ENCODE measurements at places on chromosomes 3 and 15.

DNA sequence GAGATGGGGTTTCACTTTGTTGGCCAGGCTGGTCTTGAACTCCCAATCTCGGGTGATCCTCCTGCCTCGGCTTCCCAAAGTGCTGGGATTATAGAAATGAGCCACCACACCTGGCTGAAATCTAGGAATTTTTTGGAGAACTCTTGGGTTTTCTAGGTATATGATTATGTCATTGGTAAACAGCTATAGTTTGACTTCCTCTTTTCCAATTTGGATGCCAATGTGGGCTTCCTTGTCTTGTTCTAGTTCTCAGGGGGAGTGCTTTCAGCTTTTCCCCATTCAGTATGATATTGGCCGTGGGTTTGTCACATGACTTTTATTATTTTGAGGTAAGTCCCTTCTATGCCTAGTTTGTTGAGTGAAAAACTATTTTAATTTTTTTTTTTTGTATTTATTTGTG, 17.9 kb downstream of the KCNMB3 start:
- no peak for DNase-seq

GRCh38 chr3:89038869-89039268, 68.6 kb upstream of the EPHA3 start:
- no peak for DNase-seq

- DNase-seq: no peak
Measured at GRCh38 chr3:133610031-133610430, 36.5 kb downstream of the CDV3 start.

DNA sequence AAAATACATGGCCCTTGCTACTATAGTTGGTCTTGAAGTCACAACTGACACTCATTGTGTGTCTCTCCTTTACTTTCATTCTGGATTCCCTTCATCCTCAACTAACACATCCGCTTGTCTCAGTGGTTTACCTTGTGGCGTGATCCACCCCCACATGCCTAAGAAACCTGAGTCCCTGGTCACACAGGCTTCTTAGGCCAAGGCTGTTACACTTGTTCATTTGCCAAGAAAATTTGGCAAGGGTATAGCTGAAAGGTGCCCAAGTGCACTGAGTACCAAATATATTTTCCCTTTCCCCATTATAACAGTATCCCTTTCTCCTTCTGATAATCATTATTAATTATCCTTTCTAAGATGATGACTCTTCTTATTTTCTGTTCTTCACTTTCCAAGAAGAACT, 207.6 kb upstream of the STAC start:
- DNase-seq: no peak

DNA sequence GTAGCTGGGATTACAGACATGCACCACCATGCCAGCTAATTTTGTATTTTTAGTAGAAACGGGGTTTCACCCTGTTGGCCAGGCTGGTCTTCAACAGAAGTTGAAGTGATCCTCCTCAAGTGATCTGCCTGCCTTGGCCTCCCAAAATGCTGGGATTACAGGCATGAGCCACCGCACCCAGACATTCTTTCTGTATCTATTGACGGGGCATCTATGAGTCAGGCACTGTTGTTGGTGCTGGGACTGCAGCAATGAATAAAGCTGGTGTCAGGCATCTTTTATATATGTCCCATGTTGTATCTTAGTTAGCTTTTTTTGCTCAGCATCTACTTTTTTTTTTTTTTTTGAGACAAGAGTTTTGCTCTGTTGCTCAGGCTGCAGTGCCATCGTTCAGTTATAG, 47.6 kb upstream of the ULK4 start:
- DNase-seq: no peak

DNA sequence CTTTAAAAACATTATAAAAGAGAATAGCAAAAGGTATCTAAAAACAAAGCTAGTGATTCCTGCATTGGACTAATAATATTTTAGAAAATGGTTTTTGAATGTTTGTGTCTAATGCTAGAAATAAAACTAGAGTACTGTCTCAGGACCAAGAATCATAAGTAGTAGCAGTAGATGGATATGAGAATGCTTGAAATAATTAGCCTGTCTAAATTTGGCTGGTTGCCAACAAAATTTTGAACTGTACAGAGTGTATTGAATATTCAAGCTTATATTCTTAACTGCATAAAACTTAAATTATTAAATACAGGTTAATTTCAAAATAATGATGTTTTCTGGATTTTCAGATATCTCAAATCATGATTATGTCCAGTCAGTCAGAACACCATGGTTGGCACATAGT, 14.0 kb downstream of the ABHD5 start:
- DNase-seq: no peak

- DNase-seq: no peak
Measured at GRCh38 chr15:44038755-44039191, 156.3 kb downstream of the FRMD5 start.

DNA sequence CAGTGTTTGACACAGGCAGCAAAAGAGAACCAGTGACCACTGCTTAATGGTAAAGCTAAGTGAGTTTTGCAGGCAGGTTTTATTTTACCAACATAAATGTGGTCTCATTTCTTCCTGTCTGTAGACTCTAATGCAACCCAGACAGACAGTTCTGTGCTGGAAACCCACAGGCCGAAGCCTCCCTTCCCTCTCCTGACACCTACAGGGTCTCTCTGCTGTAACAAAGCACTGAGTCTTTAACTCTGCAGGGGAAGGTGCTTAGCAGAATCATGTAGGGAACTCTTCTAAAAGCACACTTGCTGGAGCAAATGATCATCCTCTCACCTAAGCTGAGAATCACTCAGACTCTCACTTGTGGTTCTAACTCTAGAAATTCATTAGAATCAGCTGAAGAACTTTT, 200.3 kb downstream of the KBTBD8 start:
- DNase-seq: no peak

DNA sequence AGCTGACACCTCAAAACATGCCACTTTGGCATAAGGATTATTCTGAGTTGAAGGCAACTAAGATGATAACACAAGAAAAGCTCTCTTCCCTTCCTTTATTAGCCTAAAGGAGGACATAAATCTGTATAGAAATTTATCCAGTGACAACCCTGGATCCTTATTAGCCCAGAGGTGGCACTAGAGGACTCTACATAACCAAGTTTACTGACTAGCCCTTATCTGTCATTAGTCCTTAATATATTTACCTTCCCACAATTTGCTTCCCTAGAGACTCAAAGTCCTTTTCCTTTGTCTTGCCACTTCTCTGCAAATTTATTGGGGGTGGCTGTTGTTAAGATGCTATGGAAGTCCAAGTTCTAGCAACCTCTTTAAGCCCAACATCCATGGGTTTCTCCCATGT, 26.7 kb downstream of the CEP70 start:
- no peak for DNase-seq

- no peak for DNase-seq
Measured at GRCh38 chr15:68001811-68002210, 52.3 kb upstream of the PIAS1 start.

DNA sequence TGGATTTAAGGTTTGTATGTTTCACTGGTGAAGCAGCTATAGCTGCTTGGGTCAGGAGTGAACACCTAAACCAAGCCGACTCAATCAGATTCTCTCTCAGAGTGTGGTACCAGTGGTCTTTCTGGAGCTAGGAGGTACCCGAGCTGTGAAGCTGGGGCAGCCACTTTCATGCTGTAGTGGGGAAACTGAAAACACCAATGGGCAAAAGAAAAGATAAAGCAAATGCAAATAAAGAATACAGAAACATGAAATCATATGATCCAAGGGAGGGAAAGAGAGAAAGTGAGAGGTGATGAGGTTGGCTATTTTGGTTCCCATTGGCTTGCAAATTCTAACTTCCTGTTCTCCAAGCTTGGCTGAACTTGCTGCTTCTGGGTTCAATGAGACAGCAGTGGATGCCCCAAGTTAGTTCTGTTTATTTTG, 212.3 kb upstream of the CFAP20DC start:
- no peak for DNase-seq

DNA sequence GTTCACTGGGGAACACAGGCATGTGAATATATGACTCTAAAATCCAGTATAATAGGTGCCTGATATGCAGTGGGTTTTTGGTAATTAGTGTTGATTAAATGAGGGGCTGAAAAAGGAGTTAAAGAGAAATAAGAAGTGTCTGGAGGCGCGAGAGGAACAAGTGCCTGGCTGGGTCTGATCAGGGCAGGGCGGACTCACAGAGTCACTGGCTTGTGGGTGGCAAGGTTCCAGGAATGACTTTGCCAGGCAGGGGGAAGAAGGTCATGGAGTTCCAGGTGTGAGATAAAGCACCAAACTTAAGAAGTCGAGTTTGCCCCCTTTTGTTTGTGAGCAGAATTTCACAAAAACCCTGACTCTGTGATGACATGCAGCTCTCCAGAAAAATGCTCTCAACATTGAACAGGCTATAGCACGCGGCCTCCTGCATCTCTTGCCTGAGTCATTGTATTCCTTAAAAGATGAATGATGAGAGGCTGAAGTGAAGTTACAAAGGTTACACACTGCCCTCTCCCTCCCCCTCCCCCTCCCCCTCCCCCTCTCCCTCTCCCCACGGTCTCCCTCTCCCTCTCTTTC, 63.0 kb upstream of the LMCD1 start:
- DNase-seq: no peak

DNA sequence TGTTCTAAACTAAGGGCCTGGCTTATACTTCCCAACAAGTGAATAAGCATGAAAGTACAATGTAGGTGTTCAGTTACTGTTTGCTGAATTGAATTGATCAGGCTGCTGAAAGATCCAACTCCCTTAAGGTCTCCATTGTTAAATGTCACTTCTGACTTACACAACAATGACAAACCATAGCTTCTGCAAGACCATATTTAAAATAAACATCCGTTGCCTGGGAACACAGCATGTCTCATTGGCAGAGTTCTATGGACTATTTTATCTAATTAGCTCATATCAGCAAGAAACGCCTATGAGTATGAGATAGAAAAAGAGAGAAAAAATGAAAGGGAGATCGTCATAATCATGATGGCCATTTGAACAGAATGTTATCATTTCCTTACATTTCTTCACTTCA, 605.4 kb downstream of the FGF12 start:
- no peak for DNase-seq

- no peak for DNase-seq
Measured at GRCh38 chr15:55552926-55553325, 35.2 kb downstream of the PYGO1 start.

GRCh38 chr3:185789134-185789533, 35.7 kb downstream of the IGF2BP2 start:
- DNase-seq: no peak

DNA sequence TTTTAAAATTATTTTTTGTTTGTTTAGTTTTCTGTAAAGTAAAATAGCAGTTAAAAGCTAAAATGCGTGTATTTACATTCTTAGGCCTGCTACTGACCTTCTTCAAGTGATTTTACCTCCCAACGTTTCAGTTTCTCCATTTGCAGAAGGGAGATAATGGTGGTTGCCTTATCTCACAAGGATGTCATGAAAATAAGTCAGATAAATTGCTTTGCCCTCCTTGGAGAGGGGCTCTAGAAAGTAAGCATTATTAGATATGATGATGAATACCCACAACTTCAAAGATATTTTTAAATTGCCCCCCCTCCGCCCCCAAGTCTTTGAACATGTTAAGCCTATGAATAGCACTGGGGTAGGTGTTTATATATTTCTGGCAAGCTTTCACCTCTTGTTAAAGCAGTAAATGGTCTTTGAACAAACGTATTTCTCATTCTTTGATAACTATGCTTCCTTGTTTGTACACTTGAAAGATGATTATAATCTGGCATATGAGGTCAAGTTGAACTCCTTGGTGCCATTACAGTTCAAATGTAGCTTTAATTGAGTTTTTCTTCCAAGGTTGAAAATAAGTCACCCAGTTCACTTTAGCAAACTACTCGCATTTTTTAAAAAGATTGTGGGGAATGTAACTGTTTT, 6.4 kb downstream of the TERC start:
- no peak for DNase-seq

- DNase-seq: no peak
Measured at GRCh38 chr15:27077790-27078189, 106.8 kb downstream of the GABRG3 start.

DNA sequence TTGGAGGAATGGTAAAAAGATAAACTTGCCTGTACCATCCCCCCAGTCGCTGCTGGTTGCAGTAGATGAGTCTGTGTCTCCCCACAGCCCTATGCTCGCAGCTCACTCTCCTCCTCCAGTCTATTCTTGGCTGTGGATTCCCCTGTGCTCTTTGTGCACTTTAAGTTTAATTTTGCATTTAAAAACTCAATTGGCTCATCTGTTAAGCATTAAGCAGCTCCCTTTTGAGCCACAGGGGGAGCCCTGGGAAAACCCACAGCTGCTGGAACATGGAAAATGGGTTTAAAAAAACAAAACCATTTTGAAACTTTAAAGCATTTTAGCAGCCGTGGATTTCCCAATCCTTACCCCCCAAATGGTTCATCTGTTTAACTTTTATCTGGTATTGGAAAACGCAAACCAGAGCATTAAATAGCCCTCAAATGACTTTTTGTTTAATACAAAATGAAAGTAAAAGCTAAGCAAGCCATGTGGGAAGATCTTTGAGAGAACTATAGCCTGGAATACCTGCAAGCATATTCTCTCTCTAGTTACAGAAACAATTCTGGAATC, 536.9 kb downstream of the ZIC1 start:
- DNase-seq: no peak

DNA sequence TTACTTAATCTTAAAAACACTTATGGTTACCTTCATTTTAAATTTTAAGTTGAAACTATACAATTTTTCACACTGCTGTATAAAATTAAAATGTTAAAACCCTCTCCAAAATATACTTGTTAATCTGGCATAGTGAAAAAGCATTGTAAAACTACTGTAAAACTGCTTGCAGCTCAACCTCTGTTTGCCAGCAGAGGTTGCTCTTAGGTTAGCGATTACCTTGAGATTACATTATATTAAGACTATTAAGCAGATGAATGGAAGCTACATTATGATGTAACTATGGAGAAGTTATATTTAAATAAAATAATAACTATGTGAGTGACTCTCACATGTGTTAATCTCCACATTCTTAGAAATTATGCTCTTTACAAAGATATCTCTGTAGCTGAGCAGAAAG, 143.6 kb upstream of the SLITRK3 start:
- no peak for DNase-seq

DNA sequence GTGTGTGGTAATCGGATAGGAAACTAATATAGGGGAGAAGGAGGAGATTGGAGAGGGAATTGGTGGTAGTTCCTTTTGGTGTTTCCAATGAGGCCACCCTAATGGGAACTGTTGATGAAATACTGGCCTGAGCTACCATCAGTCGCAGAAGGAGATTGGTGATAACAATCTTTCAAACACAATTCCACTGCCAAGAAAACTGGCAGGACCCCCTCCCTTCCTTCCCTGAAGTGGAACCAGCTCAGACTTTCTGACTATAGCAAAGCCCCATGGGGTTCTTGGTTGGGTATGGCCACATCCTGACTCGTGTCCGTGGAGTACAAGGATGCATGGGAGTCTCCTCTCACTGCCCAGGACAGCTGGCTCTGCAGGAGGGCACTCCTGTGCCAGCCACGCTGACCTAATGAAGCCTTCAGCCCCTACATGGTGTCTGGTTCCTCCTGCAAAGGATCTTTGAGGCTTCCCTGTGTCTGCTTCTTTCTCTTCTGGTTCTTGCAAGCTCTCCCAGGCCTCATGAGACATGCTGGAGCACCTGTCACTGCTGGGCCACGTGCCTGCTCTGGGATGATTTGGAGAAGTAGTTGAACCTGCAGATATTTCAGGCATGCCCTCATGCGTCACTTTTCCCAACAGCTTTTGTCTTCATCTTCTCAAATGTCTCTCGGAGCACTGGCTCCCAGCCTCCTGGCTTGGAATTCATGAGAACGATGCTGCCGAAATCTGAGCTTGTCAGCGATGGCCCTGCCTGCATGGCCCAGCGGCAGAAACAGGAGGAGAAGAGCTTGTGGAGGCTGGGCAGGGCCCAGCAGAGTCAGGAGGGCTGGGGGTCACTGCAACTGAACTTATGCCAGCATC, 90.0 kb upstream of the ADPGK start:
- no peak for DNase-seq

Data from stimulated activated CD8-positive, alpha-beta memory T cell treated with anti-CD3 and anti-CD28 coated beads, Interleukin-2, amount 100 ng/mL, for 48 hours (primary cell).